ENCODE measurements at places on chromosomes 2 and 18. TPM values are rescaled to one million over a fixed set of nuclear protein-coding genes. Genes with fewer than 3 reads are reported as not detected.

BMP10 gene
- total RNA-seq, result not detected

DTNA gene
- total RNA-seq, result 54.9 TPM

VWC2L gene
- 20.9 TPM for total RNA-seq

ALK gene
- total RNA-seq, result 0.78 TPM

FAM124B gene
- total RNA-seq, result 7.8 TPM

EFHD1 gene
- total RNA-seq, result 1.1 TPM

ADGRF3 gene
- 0.16 TPM for total RNA-seq

IL1B gene
- total RNA-seq, result 0.78 TPM

HOXD9 gene
- total RNA-seq, result not detected

OSR1 gene
- 4.4 TPM for total RNA-seq

RAD51AP2 gene
- total RNA-seq, result 0.47 TPM

ALLC gene
- total RNA-seq, result not detected

BCL11A gene
- 128 TPM for total RNA-seq

PPM1G gene
- total RNA-seq, result 58.0 TPM

VSNL1 gene
- total RNA-seq, result 23.1 TPM

SH3BP4 gene
- total RNA-seq, result 5.5 TPM

ACTG2 gene
- total RNA-seq, result 0.62 TPM

TUBA3E gene
- not detected for total RNA-seq

UGGT1 gene
- 57.6 TPM for total RNA-seq

ABCG5 gene
- under 0.01 TPM for total RNA-seq

STARD6 gene
- not detected for total RNA-seq

CIB4 gene
- not detected for total RNA-seq

EFR3B gene
- 47.1 TPM for total RNA-seq

DQX1 gene
- not detected for total RNA-seq

IFIH1 gene
- total RNA-seq, result 4.8 TPM

NGEF gene
- 22.8 TPM for total RNA-seq

SCYGR7 gene
- not detected for total RNA-seq

IFT172 gene
- total RNA-seq, result 28.5 TPM

RNF152 gene
- 97.9 TPM for total RNA-seq

PID1 gene
- total RNA-seq, result 46.2 TPM

TEKT4 gene
- total RNA-seq, result 0.31 TPM

CXCR2 gene
- 2.3 TPM for total RNA-seq

CNTNAP5 gene
- 41.0 TPM for total RNA-seq

SLC4A3 gene
- total RNA-seq, result 32.1 TPM

TIMM21 gene
- 36.0 TPM for total RNA-seq

ZNF512 gene
- 55.8 TPM for total RNA-seq

PROC gene
- not detected for total RNA-seq

UPP2 gene
- total RNA-seq, result 1.7 TPM

HTR2B gene
- total RNA-seq, result 0.62 TPM

ELMOD3 gene
- total RNA-seq, result 16.8 TPM

TSN gene
- 78.3 TPM for total RNA-seq

TMEM169 gene
- 21.7 TPM for total RNA-seq

HOXD3 gene
- not detected for total RNA-seq

REG3A gene
- total RNA-seq, result not detected

UGT1A8 gene
- total RNA-seq, result not detected

All from occipital lobe (tissue), 3 donors.